Type B pancreatic cell (in vitro differentiated cells): ENCODE measurements at places on chromosomes 16 and 17.

DNA sequence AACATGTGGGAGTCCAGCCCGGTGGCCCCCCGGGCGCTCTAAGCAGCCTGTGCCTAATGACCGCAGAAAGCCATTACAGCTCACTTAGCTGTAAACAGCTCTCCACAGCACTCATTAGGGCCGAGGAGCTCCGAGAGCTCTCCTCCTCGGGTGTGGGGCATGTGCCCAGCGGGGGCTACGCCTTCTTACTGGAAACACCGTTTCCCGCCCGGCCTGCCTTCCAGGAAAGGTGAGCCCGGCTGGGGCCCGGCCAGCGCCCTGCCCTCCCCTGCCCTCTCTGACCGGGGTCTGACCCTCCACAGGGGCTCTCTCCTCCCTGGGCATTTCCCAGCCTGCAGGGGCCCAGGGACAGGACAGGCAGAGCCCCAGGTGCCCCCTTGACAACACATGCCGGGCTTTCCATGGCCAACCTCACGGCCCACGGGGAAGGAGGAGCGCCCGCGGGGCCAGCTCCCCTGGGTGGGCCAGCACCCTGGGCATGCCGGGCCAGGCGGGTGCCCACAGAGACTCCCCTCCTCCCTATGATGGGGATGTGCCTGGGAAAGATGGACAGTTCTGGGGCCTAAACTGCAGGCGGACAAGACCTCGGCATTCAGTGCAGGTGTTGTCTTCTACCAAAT, 72.6 kb downstream of the SDK2 start:
- H3K27ac ChIP-seq = no peak overlapping the region
- no peak overlapping the region for H3K4me3 ChIP-seq
- H3K36me3 ChIP-seq = no peaks in the 10 kb centered on the region
- H3K4me1 ChIP-seq = peaks cover 19% of the 10 kb centered on the region

- H3K27me3 ChIP-seq = peaks cover 26% of the 10 kb centered on the region
- no peaks in the 10 kb centered on the region for H3K36me3 ChIP-seq
- H3K4me1 ChIP-seq = peaks cover 7% of the 10 kb centered on the region
Observed at GRCh38 chr17:79017546-79018369, 6.2 kb upstream of the C1QTNF1 start.

DNA sequence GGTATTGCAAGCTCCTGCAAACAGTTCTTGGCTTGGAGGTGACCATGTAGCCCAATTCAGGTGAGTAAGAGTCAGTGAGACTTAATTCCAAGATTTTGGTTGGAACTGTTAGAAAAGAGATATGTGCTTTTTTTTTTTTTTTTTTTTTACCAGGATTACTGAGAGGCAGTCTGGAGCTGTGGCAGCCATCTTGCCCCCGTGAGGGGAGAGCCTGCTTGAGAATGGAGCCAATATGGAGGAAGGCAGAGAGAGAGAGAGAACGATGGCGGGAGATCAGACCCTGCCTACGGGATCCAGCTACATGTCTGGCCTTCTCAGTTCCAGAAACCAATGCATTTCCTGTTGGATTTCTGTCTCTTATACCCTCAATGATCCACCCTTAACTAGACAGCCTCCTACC, 97.8 kb downstream of the MYH11 start:
- H3K36me3 ChIP-seq = no peaks in the 10 kb centered on the region
- no peak overlapping the region for H3K27ac ChIP-seq
- no peak overlapping the region for H3K4me3 ChIP-seq
- no peak for DNase-seq

DNA sequence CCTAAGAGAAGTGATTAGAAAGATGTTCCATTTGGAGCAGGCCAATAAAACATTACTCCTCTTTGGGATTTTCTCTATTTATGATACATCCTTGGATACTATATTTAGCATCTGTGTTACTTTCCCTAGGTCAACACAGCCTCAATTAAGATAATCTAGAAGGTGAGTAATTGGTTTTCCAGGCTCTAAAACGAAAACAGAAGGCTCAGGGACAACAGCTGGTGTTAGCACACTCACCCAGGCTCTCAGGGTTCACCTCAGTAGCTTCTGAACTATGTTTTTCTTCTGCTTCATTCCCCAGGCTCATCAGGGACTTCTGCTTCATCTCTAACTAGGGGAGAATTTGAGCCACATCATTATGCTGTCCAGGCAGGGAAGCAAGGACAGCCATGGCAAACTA, 76.6 kb downstream of the ZZEF1 start:
- H3K36me3 ChIP-seq = peaks cover 20% of the 10 kb centered on the region
- no peak for DNase-seq
- peak overlapping the region; percentile 34 for H3K27ac ChIP-seq
- H3K4me1 ChIP-seq = no peaks in the 10 kb centered on the region
- H3K27me3 ChIP-seq = no peaks in the 10 kb centered on the region

DNA sequence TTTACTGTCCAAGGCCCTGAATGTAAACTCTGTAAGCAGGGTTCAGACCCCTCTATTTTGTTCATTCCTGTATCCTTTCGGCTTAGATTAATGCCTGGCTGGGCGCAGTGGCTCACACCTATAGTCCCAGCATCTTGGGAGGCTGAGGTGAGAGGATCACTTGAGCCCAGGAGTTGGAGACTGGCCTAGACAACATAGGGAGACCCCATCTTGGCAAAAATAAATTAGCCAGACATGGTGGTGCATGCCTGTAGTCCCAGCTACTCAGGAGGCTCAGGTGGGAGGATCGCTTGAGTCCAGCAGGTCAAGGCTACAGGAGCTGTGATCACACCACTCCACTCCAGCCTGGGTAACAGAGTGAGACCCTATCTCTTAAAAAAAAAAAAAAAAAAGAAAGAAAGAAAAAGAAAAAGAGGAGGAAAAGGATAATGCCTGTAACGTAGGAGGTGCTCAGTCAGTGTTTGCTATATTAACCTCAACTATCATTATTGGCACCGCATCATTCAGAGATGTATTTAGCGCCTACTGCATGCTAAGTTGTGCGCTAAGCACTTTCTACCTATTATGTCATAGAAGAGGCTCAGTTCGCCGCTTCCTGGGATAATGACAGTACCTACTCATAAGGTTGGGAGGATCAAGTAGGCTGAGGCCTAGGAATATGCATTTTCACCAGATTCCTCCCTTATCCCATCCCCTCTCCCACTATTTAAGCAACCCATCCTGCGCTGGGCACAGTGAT, 5.0 kb downstream of the SOCS1 start:
- H3K27ac ChIP-seq = peak overlapping the region; percentile 32
- peaks cover 4% of the 10 kb centered on the region for H3K36me3 ChIP-seq
- peaks cover 29% of the 10 kb centered on the region for H3K4me1 ChIP-seq
- no peak overlapping the region for H3K4me3 ChIP-seq
- H3K27me3 ChIP-seq = no peaks in the 10 kb centered on the region

DNA sequence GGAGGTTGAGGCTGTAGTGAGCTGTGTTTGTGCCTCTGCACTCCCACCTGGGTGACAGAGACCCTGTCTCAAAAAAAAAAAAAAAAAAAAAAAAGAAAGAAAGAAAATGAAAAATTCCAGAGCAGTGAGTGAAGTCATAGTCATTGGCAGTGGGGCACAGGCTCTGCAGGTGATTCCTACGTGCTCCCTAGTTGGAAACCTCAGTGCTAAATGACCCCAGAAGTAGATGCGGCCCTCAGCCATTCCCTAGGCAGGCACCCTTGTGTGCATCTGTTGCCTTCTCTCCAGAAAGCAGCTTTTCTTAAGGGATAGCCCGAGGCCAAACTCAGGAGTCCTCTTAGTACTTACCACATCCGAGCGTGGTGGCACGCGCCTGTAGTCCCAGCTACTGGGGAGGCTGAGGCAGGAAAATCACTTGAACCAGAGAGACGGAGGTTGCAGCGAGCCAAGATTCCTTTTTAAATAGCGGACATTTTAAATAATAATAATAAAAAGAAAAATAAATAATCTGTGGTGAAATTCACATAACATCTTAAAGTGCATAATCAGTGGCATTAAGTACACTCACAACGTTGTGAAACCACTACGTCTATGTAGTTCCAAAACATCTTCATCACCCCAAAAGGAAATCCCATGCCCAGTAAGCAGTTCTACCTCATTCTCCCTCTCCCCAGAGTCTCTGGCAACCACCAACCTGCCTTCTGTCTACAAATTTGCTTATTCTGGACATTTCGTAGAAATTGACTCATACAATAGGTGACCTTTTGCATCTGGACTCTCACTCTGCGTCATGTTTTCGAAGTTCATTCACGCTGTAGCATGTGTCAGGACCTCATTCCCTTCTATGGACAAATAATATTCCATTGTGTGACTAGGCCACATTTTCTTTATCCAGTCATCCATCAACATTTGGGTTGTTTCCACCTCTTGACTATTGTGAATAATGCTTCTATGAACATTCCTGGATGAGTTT, 12.5 kb upstream of the SPHK1 start:
- DNase-seq = no peak
- H3K4me1 ChIP-seq = peaks cover 37% of the 10 kb centered on the region
- no peaks in the 10 kb centered on the region for H3K36me3 ChIP-seq
- no peak overlapping the region for H3K27ac ChIP-seq
- H3K27me3 ChIP-seq = no peaks in the 10 kb centered on the region

GRCh38 chr16:11245988-11246387, 10.0 kb downstream of the SOCS1 start:
- H3K36me3 ChIP-seq = no peaks in the 10 kb centered on the region
- H3K4me3 ChIP-seq = no peak overlapping the region
- peaks cover 16% of the 10 kb centered on the region for H3K4me1 ChIP-seq
- H3K27me3 ChIP-seq = no peaks in the 10 kb centered on the region
- no peak overlapping the region for H3K27ac ChIP-seq

DNA sequence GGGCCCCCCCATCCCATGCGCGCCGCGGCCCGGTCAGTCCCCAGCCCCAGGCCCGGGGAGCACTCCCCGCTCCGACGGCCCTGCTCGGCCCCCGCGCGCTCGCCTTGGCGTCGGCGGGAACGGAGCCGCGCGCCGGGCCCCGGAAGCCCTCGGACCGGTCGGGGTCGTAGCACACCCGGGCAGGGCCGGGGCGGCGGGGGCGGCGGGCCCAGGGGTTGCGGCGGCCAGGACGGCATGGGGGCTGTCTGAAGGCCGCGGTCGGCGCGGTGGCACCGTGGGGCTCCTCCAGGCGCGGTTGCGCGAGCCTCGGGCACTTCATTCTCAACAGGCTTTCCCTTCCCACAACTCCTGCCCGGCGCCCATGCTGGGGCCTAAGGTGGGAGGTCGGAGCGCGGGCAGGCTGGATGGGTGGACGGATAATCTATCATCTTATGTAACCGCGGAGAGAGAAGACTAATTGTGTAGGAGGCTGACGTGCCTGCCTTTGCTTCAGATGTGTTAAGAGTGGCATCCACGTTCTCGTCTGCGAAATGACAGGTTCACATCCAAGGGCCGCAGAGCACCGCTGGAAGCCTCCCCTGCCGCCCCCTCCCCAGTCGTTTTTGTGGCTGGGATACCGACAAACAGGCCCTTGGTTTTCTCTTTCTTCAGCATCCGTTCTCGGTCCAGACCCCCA, 708 bp downstream of the BAIAP2 start:
- no peaks in the 10 kb centered on the region for H3K27me3 ChIP-seq
- peaks cover 55% of the 10 kb centered on the region for H3K4me1 ChIP-seq
- DNase-seq = no peak
- H3K27ac ChIP-seq = peak overlapping the region; percentile 97

DNA sequence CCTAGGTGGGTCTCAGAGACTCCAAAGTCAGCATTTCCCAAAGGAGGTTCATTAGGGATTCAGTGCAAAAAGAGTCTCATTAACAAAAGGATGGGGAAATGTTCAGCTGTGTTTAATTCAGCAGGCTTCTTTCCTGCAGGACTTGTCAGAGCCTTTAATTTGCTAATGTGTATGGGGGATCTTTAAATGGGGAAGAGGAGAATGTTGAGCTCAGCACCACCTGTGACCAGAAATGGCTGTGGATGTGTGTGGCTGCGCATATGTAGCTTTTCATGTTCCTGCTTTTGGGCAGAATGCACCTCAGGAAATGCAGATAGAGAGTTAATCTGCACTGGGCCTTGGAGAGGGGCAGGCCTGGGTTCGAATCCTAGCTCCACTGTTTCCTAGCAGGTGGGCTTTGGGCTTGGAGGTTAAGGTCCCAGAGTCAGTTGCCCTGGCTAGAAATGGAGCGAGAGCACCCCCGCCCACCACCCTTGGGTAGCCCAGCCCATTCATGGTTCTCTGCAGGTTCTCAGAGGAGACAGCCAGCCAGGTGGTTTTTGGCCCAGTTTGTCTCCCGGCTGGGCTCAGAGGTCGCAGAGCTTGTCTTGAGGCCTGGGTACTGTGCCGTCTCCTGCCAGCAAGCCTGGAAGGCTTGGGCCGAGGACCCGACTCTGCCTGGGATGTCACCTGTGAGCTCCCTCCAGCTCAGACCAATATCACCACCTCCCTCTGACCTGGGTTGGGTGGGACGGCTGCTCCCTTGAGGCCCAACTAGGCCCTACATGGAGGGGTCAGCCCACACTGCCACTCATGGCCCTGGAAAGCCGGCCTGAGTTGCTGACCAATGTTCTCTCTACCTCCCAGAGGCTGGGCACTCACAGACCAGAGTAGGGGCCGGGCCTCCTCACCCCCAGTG, 9.3 kb downstream of the ADCY7 start:
- no peak for DNase-seq
- no peak overlapping the region for H3K4me3 ChIP-seq
- H3K27me3 ChIP-seq = no peaks in the 10 kb centered on the region

DNA sequence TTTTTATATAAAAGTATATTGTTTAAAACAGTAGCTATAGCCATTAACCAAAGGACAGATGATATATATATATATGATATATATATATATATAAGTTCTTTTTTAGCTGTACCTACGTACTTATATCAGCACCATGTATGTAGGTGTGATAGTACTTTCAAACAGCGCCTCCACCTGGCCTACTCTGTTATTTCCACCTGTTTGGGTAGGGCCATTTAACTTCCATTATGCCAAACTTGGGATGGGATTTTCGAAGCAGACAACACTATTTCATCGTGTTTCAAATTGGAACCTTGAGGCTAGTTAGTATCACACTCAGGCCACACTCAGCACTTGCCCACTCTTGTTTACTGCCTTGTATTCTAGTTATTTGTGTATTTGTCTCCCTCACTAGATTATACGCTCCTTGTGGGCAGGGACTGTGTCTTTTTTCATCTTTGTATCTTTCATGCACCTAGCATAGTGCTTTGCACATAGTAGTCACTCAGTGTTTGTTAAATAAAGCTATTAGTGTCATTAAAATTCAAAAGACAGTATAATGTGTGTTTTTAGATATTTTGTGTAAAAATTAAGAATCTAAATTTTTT, 11.8 kb upstream of the CLTC start:
- no peak for DNase-seq
- H3K36me3 ChIP-seq = peaks cover 37% of the 10 kb centered on the region
- no peaks in the 10 kb centered on the region for H3K27me3 ChIP-seq
- H3K4me1 ChIP-seq = no peaks in the 10 kb centered on the region

GRCh38 chr17:51152766-51153209, 571 bp upstream of the NME1 start:
- no peak for DNase-seq
- no peaks in the 10 kb centered on the region for H3K27me3 ChIP-seq
- peaks cover 7% of the 10 kb centered on the region for H3K4me1 ChIP-seq
- no peak overlapping the region for H3K27ac ChIP-seq

GRCh38 chr16:85369060-85369459, 244.1 kb upstream of the GSE1 start:
- no peaks in the 10 kb centered on the region for H3K36me3 ChIP-seq
- H3K4me1 ChIP-seq = peaks cover 36% of the 10 kb centered on the region
- H3K4me3 ChIP-seq = no peak overlapping the region
- DNase-seq = no peak
